ENCODE measurements at places on chromosomes 16 and 17.

DNA sequence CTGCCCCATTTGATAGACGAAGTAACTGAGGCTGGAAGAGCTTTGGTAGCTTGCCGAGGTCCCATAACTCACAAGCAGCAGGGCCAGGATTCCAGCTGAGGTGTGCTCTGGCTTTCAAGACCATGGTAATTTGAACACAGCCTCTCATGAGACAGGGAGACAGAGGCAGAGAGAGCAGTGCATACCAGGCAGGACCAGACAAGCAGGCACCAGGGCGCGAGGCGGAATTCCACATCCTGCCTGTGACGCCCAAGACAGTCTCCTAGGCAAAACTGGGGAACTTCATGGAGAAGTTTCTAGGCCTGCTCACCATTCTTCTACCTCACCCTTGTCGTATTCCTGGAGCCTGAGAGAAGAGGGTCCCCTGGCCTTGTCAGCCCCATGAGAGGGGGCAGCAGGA lies 19.2 kb downstream of the SDK2 start:
- no peak for DNase-seq

GRCh38 chr17:42891539-42892152 lies 9.0 kb upstream of the G6PC1 start:
- DNase-seq, result no peak

DNA sequence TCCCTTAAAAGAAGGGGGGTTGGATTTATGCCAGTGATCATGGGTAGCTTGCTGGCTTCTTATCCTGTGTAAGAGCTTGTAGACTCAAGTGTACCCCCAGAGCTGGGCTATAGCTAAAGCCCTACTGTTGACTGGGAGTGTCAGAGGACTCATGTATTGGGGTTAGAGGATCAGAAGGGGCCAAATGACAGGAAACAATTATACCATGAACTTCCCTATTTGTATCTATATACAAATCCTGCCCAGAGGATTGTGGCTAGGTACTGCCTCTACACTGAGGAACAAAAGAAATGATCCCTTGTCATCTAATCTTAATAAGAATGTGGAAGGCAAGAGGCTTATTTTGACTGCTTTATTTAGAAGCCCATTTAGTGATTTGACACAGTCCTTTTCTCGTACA lies 14.3 kb downstream of the ZP2 start:
- no peak for DNase-seq

DNA sequence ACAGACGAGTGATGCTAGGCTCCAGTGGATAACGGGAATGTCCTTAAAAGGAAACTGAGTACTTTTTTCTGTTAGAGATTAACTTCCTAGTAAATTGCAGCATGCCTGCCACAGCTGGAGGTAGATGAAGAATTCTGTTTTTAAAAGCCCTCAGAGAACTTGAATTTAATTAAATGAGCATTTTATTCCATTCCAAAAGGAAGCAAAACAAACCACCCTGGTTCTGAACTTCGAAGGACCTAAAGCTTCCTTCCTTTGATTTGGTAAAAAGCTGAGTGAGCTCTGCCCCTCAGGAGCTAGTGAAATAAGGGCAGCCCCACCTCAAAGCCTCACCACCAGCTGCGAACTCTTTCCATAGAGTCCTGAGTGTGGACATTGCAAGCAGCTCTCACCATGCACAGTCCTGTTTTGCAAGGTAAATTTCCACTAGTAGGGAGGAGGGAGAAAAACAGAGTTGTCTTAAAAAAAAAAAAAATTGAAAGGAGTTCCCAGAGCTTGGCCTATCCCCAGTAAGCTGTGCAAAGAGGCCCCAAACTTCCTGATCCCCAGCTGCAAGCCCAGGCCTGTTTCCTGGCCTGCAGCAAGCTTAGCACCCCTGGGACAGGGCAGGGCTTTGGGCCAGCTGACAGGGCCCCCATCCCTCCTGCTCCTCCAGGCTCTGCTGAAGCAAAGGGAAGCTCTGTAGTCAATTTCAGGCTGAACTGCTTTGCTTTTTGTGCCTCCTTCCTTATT lies 11.2 kb downstream of the CHD9NB start:
- no peak for DNase-seq

DNA sequence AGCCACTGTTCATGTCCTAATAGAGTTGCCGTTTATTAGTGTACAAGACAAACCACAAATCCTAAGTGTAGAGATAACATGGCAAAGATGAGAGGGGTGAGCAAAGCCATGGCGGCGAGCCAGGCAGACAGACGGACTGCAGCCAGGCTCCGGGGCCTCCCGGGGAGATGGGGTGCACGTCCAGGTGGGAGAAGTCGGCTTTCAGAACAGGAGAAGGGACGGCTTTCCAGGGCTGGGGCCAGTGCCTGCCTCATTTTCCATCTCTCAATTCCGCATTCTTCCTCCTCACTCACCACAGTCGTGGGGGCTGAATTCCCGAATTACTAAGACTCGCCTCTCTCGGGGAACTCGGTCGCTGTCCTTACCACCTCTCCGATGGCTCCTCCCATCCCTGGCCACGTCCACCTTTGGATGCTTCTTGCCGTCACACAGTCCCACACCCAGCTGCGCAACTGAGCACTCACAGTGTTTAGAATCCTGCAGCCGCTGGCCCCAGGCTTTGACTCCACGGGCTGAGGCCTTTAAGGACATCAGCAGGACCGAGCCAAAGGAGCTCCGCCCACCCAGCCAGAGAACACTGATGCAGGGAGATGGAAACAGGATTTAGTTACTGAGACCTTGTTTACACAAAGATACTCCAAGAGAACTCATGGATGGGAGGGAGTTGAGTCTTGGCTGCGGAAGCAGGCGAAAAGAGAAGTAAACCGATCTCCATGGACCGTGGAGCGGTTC lies 59.7 kb downstream of the RNF112 start:
- DNase-seq, result peak; percentile 11
